ENCODE measurements at places on chromosomes 12 and 14. TPM values are rescaled to one million over a fixed set of nuclear protein-coding genes. Genes with fewer than 3 reads are reported as not detected.

The IRAK3 gene
- total RNA-seq = 18.7 TPM

The KLHL33 gene
- total RNA-seq = not detected

The CD9 gene
- 233 TPM for total RNA-seq

GRCh38 chr14:82009076-82009475, 475.4 kb upstream of the SEL1L start:
- no peak for DNase-seq
- H3K36me3 ChIP-seq = no peaks in the 10 kb centered on the region
- no peak overlapping the region for H3K27ac ChIP-seq
- no peaks in the 10 kb centered on the region for H3K27me3 ChIP-seq
- no peaks in the 10 kb centered on the region for H3K4me1 ChIP-seq

DNA sequence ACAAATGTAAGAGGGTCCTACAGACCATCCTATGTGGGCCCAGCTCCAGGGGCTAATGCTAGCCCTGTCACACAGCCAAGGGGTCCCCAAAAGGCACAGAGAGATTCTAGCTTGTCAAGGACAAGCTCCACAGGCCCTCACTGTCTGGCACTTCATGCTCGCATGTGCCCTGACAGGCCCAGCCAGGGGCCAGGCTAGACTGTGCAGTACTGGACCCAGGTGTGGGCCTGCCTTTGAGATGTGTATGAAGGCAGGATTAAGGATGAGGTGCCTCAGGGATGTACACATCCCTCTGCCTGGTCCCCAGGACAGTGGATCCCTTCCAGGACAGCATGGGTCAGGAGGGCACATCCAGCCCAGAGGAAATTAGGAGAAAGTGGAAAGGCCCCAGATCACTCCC, 57.8 kb downstream of the VWF start:
- H3K27me3 ChIP-seq = no peaks in the 10 kb centered on the region
- no peak overlapping the region for H3K4me3 ChIP-seq
- H3K36me3 ChIP-seq = no peaks in the 10 kb centered on the region
- no peak for DNase-seq
- H3K4me1 ChIP-seq = no peaks in the 10 kb centered on the region

GRCh38 chr14:22434030-22434429, 155.0 kb downstream of the DAD1 start:
- DNase-seq = no peak
- no peak overlapping the region for H3K4me3 ChIP-seq
- H3K4me1 ChIP-seq = peaks cover 1% of the 10 kb centered on the region
- H3K27me3 ChIP-seq = no peaks in the 10 kb centered on the region
- no peak overlapping the region for H3K27ac ChIP-seq

DNA sequence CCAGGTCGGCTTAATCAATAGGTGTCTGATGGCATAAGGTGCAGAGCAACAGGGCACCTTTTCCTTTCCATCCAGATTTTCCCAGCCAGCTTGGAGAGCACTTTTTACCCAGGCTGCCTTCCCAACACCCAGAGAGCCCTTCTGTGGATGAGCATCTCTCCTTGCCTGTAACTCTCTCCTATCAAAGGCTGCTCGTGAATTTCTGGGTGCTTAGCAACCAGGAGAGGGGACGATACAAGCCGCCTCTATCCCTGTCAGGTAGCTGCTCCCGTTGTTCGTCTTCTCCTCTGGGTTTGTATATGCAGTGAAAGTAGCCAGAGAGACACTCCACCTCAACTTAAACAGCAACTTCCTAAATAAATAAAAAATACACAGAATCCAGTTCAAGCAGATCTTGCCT, 124.2 kb downstream of the CACNA1C start:
- no peak overlapping the region for H3K27ac ChIP-seq
- H3K27me3 ChIP-seq = no peaks in the 10 kb centered on the region
- DNase-seq = no peak
- H3K4me3 ChIP-seq = no peak overlapping the region
